Stimulated activated CD8-positive, alpha-beta memory T cell treated with anti-CD3 and anti-CD28 coated beads, Interleukin-15, amount 100 ng/mL, for 48 hours (primary cell): ENCODE measurements at places on chromosomes 6 and 20.

DNA sequence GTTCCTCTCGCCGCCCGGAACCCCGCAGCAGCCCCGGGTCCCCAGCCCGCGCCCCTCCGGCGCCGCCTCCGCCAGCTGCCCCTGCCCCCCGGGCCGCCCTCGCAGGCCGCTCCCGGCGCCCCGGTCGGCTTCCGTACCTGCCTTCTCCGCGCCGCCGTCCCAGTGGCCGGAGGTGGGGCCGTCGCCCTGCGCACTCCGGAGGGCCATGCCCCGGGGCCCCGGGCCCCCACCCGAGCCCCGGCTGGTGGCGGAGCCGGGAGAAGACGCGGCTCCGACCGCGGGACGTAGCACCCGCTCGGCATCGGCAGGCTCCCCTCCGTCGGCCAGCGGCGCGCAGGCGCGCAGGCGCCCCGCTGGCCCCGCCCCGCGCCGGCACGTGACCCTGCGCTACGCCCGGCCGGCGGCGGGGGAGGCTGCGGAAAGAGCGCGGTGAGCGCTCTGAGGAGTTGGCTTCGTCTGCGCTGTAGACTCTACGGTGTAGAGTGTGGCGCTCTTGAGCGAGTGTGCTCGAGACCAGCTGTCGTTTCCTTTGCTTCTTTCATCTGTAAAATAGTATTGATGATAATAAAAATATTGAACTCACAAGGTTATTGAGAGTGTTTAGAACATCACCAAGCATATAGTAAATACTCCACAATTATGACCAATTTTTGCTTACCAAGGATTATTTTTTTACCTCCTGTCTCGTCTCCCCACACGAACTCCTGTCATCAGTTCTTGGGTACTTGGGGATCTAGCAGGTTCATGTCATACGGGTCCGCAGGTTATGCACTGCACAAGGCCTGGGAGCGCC lies at the start of gene TBC1D20:
Gene TBC1D20, minus strand, starts transcription at position 335 of the 793 bp plus-strand sequence. Its CDS starts 128 bp downstream, at position 207.
- peak; percentile 84 for DNase-seq

- DNase-seq: no peak
Observed at GRCh38 chr6:153989989-153990388, 49.1 kb upstream of the OPRM1 start.

DNA sequence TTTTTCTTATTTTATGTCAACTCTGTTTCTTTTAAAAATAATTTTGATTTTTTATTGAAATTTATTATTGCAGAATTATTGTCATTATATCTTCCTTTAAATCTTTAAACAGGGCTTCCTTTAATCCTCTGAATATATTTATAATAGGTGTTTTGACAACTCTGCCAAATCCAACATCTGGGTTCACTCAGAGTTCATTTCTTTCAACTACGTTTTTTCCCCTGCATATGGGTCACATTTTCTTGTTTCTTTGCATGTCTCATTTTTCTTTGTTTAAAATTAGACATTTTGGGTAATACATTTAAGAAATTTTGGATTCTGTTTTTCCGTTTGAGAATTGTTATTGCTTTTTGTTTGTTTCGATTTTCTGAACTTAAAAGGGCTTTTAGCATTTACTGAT lies 655.1 kb upstream of the CITED2 start:
- DNase-seq: no peak

DNA sequence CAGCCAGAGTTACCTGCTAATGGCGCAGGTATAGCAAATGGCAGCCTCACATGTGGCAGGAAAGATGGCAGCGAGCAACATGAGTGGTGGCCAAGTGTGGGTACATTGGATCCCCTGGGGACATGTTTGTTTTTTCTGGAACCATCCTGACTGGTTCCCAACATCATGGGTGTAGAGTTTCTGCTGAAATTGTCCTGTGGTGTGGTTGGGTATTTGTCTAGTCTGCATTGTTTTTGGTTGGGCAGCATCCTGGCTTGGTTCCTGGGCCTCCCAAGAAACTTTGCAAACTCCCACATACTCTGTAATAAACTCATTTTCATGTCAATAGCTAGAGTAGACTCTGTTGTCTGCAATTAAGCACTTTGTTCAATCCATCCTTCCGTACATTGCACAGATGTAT lies 282.6 kb downstream of the CDC5L start:
- no peak for DNase-seq

DNA sequence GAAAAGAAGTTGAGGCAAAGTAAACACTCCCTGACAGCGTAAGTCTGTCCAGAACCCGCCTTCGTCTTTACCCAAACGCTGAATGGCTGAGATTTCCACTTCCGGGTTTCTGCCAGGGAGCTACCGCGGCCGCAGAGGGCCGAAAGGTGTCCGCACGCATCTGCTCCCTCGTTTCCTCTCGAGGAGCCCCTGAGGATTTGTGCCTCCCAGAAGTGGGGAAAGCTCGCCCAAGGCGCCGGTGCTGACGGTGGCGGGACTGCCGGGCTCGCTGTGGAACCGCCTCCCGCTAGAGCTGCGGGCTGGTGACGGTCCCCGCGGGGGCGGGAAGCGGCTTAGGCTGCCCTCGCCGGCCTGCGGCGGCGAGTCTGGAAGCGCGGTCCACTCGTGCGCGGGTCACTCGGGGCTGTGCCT lies 1760.2 kb upstream of the DEFB115 start:
- DNase-seq: peak; percentile 26

- no peak for DNase-seq
Observed at GRCh38 chr6:7311176-7311575, 1.8 kb downstream of the SSR1 start.

DNA sequence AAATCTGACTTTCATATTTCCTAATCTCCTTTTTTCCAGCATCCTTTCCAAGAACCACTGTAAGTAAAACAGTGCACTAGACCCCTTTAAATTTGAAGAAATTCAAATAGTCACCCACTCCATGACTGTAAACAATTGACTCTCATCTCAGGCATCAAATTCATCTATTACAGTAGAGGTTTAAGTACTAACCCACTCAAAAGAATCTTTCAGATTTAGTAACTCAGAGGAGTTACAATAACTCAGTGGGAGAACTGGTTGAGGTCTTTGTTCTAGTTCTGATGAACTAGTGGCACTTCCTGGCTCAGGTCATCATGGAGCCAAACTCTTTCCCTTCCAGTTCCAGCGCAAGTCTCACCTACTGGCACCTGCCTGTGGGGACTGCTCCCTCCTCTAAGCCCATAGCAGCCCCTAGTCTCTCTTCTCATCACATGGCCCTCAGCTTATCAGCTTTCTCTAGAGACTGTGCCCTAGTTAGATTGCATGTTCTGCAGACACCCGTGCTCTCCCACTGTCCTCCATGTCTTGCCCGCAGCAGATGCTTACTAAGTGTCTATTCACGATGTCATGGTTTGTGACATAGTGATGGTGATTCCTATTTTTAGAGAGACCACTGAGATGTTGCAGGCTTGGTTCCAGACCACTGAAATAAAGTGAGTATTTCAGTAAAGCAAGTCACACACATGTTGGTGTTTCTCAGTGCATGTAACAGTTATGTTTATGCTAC lies 196.2 kb downstream of the TBC1D7 start:
- DNase-seq: no peak

GRCh38 chr20:35014537-35014936 lies 58.9 kb downstream of the MYH7B start:
- DNase-seq: no peak

DNA sequence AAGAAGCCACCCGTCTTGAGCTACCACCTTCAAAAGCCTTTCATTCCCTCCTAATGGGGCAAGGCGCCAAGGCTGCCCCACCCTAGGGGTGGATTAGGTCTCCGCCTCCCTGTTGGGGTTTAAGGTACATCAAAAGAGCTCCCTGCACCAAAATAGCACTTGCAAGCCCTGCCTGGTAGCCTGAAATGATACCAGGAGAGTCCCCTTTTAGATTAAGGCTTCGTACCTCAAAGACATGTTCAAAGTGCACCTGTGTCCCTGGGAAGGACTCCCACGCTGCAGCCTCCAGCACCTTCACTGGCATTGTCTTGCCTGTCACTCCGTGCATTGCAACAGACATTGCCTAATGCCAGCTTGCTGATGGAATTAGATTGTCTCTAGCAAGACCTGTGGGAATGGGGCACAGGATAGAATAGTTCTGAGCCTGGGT lies 15.7 kb upstream of the CDKN1A start:
- DNase-seq: no peak

GRCh38 chr6:135148889-135149288 lies 32.2 kb upstream of the MYB start:
- DNase-seq: no peak
